ENCODE measurements at places on chromosomes 16 and 17. TPM values are rescaled to one million over a fixed set of nuclear protein-coding genes. Genes with fewer than 3 reads are reported as not detected.

DNA sequence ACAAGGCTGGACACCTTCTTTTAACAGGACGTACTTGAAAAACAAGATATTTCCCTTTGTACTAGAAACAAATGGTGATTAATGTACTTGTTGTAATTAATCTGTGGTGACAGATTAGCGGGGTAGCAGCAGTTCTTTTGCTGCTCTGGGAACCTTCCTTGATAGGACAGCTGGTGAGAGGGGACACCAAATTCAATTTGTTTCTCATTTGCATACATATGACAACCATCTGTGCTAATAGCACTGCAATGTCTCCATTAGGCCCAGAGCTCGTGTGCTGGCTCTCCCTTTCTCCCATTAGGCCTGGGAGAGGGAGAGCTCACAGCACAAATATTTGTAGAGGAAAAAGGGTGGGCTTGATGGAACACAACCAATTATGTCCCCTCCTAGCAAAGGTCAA is 221.0 kb upstream of the HS3ST3A1 start:
- no peak for DNase-seq

DNA sequence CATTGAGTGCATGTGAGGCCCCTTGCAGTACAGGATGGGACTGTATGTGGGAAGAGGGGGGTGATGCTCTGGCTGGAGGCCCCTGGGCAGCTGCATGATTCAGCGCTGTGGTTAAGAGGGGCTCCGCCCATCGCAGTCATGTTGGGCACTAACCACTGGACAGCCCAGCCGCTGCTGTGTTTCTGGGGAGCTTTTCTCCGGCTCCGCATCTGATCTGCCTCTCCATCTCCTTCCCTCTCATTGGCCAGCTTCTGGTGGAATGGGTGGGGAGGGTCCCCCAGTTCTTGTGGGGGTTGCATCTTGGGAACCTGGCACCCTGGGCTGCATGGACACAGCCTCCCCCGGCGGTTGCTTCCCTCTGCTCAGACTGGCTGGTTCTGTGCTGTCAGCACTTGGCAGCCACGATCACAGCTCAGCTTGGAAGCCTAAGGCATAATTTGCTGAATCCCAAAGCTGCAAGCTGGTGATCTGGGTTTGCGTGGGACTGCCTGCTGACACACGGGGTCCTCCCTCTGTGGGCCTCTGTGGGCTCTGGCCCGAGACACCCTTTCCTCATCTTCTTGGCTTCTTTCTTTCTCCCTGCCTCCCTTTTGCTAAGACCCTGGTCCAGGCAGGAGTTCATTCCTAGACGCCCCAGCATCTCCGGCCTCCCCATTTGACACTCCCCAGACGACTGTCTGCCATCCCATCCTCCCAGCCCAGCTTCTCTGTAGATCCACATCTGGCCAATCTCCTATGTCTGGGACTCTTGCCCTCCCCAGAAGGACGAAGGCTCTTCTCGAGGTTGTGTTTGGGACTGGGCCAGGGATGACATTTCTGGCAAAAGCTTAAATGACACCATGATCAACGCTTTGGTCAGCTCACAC is 168.3 kb downstream of the SEC14L1 start:
- DNase-seq = peak; percentile 90

Gene PAFAH1B1
- total RNA-seq = 77.4 TPM

GRCh38 chr17:74201250-74201649 is 2.2 kb upstream of the RPL38 start:
- DNase-seq = no peak

Gene SLC13A2
- not detected for total RNA-seq

- DNase-seq = peak; percentile 47
Measured at GRCh38 chr16:74729783-74730683, 29.4 kb upstream of the MLKL start.

DNA sequence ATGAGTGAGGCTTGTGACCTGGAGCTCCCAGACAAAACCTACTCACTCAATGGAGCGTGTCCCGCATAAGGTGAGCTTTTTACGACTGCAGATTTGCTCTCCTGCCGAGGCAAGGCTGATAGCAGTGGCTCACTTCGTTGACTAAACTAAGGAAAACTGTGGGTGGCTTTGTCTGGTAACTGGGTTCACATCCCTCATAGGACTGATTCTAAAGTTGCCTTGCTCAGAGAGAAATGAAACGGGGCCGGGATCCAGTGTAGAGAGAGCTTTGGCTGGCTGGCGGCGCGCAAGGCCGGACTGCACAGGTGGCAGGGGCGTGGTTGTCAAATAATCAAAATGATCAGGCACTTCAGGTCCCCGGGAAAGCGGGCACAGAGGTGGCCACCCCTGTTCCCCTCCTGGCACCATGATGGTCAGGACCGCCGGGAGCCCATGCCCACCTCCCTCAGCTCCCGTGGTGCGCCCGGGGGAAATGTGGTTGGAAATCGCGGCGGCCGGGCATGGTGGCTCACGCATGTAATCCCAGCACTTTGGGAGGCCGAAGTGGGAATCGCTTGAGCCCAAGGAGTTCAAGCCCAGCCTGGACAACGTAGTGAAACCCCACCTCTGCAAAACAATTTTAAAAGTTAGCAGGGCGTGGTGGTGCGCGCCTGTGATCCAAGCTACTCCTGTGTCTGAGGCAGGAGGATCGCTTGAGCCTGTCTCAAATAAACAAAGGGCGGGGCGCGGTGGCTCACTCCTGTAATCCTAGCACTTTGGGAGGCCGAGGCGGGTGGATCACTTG is 26.6 kb upstream of the OR1F1 start:
- no peak for DNase-seq

Gene IRX3
- total RNA-seq = 7.7 TPM

DNA sequence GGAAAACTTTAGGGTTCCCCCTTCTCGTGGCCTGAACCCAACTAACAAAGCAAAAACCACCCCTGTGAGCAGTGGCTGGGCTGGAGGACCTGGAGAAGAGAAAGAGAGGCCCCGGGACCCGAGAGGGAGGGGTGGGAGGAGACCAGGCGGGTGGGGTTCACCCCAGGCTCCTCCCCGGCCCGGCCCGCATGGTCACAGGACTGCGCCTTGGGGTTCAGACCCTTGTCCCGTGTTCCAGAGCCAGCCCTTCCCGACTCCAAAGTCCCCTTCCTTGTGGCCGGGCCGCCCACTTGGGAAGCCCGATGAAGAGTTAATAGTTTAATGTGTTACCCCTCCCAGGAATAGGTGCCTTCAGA is 852 bp downstream of the MARVELD3 start:
- DNase-seq = no peak

GRCh38 chr16:89924925-89925307 is 1.8 kb downstream of the TUBB3 start:
- no peak for DNase-seq

Gene FBXW10B
- 4.8 TPM for total RNA-seq

- no peak for DNase-seq
Measured at GRCh38 chr16:81521141-81521626, 76.6 kb downstream of the CMIP start.

GRCh38 chr17:2595716-2596115 is 2.3 kb downstream of the PAFAH1B1 start:
- DNase-seq = no peak

- DNase-seq = peak; percentile 92
Measured at GRCh38 chr17:81923302-81924260, 4.0 kb downstream of the MAFG start.

GRCh38 chr17:45752246-45752645 is 31.9 kb upstream of the CRHR1 start:
- no peak for DNase-seq

GRCh38 chr17:47792979-47793378 is 28.6 kb downstream of the OSBPL7 start:
- no peak for DNase-seq

- DNase-seq = peak; percentile 44
Measured at GRCh38 chr17:16873174-16874035, 98.5 kb downstream of the TNFRSF13B start.

DNA sequence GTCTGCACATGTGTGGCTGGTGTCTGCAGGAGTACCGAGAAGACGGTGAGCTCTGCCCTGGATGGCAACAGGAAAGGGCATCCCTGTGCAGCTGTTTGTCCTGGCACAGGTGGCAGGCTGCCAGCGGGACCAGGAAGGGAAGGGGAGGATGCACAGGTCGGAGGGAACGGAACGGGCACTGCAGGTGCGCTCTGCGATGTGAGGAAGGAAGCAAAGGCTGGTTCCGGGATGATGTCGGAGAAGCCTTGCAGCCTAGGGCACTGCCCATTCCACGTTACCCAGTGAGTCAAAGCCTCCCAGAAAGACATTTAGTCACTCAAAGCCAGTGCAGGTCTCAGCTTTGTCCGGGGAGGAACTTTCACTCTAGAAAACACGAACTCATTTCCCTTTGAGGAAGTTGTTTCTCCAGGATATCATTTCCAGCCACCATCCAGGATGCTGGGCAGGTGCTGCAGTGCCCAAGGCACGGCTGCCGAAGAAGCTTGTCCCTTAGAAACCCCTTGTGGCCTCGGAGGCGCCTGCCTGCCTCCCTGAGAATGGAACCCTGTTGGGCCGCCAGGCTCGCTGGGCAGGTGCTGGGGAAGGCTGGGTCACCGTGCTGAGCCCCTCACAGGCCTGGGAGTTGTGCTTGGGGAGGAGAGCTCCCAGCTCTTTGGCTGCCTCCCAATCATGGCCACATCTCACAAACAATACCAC is 4.5 kb upstream of the TMEM235 start:
- DNase-seq = peak; percentile 47

DNA sequence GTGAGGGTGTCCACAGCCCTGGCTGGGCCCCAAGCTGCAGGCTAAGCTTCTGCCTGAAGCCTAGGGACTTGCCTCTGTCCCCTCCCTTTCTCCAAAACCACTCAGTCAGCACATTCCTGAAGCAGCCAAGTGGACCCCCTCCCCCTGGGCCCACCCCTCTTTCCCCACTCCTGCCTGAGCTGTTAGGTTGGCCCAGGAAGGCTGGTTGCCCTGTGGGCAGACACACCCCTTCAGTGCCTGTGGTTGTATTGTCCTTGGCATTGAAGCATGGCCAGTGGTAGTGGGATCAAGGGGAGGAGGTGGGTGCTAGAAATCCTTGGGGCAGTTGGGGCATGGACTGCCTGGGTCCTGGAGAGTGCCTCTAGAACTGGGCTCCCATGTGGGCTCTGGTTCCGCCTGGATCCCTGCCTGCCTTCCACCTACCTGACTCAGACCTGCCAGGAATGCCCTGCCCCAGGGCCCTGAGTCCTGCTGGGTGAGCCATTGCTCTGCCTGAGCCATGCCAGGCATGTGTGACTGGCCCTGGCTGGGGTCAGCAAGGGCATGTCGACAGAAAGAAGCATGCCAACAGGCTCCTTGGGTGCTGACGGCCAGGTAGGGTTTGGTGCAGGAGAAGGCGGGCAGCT is 2.1 kb downstream of the TRAF4 start:
- DNase-seq = peak; percentile 57

GRCh38 chr17:72388765-72389473 is 268.1 kb downstream of the SOX9 start:
- DNase-seq = peak; percentile 98

Gene CDRT15
- total RNA-seq = not detected

Gene HSD3B7
- total RNA-seq = 33.8 TPM

GRCh38 chr17:10549096-10549842 is at the start of gene MYH2:
Gene MYH2, minus strand, starts transcription at chr17:10549658. Its CDS starts 1,738 bp downstream, at chr17:10547920.
- no peak for DNase-seq

Gene DLX4
- total RNA-seq = 2.5 TPM

- DNase-seq = no peak
Measured at GRCh38 chr17:64998436-64999190, 57.9 kb downstream of the GNA13 start.

DNA sequence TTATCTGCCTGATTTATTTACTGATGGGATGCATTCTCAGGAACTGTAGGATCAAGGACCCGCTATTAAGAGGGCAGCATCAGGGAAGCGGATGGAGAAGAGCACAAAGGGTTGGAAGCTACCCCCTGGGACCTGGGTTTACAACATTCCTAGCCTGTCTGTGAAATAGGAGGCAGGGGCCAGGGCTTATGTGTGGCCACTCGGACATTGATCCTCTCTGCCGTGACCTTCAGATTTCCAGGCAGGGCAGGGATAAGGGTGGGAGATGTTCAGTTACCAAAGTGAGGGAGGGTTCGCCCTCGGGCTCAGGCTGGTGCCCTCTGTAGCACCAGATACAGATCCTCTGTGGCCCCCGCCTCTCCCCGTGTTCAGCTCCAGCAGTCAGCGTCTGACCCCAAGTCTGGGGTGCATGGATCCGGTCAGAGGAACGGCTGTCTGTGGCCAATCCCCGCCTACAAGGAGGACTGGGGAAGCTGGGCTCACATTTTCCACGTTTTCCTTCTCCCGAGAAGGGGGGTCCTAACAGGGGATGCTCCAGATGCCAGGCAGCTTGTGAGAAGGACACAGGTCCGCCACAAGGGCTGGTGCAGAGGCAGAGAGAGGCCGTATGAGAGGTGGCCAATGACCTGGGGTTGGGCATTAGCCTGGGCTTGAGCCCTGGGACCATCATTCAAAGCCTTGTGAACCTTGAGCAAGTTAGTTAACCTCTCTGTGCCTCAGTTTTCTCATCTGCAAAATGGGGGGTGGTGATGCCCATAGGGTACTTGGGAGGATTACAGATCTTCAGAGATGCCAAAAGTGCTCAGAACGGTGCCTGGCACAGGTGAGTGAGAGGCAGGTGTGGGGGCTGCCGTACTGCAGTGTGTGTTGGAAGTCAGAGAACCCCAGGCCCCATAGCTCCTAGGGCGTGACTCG is 48.3 kb downstream of the ATP2C2 start:
- no peak for DNase-seq

GRCh38 chr16:11552440-11552839 is 34.3 kb downstream of the LITAF start:
- no peak for DNase-seq

GRCh38 chr17:71580220-71580619 is 540.6 kb upstream of the SOX9 start:
- DNase-seq = no peak

DNA sequence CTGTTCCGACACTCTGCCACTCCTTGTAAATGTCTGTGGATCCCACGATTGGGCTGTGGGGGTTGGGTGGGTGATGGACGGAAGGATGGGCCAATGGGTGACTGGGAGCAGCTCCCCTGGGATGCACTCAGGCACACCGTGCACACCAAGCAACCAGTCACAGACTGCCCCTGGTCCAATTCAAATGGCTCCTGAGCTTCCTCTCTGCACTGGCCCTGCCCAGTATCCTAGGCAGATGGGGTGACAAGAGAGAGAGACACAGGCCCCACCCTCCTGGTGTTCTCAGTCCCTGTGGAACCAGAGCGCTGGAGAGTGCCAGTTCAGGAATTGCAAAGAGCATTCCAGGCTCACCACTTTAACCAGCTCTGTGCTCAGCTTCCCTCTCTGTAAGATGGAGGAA is 32.8 kb downstream of the BEAN1 start:
- no peak for DNase-seq

GRCh38 chr16:74868501-74868900 is 93.9 kb upstream of the FA2H start:
- no peak for DNase-seq

Data from A172 (cell line).